ENCODE measurements at places on chromosomes 11 and 22.

DNA sequence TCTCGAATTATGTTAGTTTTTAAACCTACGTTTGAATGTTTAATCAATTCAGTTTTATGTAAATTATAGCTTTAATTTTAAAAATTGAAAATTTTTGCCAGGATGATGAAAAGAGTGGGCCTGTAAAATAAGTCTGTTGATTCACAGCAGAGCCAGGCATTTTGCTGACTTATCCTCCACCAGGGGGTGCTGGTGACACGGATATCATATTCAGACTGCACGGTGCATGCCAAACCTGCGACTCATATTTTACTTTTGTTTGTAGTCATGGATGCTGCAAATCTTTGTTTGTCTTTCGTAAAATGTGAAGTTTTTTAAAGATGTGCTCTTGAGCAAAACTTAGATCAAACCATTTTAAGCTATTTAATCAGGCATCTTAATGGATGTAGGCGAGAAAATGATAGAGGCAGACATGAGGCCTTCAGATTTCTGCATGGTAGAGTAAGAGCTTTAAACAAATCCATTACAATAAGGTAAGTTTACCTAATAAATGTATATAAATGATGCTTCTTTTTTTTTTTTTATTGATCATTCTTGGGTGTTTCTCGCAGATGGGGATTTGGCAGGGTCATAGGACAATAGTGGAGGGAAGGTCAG, 3.6 kb upstream of the OR8B3 start:
- peak; percentile 48 for DNase-seq

DNA sequence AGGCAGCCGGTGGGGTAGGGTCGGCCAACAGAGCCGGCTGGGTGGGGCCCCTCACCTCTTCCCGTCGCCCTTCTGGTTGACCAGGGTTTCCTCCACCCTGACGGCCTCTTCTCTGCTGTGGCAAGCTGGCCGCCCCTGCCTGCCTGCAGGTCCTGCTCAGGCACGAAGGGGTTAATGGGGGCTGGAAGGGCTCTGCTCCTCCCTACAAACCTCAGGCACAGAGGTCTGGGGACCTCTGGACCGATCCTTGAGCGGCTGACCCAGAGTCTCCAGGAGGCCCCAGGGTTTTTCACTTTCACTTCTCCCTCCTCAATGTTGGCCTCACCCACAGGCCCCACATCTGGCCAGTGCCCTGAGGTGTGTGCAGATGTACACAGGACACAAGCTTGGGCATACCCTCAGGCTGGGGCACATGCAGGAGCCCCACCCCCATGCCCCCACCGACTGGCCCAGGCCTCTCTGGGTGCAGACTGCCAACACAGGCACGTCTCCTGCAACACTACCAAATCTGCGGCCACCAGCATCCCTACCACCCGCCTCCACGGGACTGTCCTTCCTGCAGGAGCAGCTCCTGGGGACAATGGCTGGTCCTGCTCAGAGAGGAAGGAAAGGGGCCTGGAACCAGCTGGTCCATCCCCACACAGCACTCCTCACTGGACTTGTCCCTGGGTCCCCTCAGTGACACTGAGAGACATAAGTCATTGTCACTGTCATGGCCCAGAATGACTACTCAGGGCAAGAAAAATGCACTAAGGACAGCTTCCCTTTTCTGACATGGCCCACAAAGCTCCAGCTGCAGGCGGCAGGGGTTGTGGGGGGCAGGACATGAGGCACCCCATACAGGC, 3.2 kb upstream of the TBX1 start:
- no peak for DNase-seq

GRCh38 chr22:16970446-16970845, 37.6 kb downstream of the GAB4 start:
- DNase-seq, result no peak

GRCh38 chr11:75236062-75236461, 4.5 kb upstream of the TPBGL start:
- no peak for DNase-seq

GRCh38 chr11:93216511-93217101, 18.8 kb upstream of the SLC36A4 start:
- no peak for DNase-seq

Measured in LNCaP clone FGC (cell line).